ENCODE measurements at places on chromosomes 7 and 10. TPM values are rescaled to one million over a fixed set of nuclear protein-coding genes. Genes with fewer than 3 reads are reported as not detected.

GRCh38 chr7:131974671-131975070 lies 418.2 kb upstream of the PODXL start:
- H3K27ac ChIP-seq, result no peak overlapping the region
- H3K4me3 ChIP-seq, result no peak overlapping the region
- H3K4me1 ChIP-seq, result no peaks in the 10 kb centered on the region
- no peaks in the 10 kb centered on the region for H3K36me3 ChIP-seq

GRCh38 chr7:3349126-3349525 lies 48.1 kb downstream of the SDK1 start:
- H3K4me3 ChIP-seq, result no peak overlapping the region
- DNase-seq, result no peak
- no peaks in the 10 kb centered on the region for H3K4me1 ChIP-seq
- H3K36me3 ChIP-seq, result no peaks in the 10 kb centered on the region

DNA sequence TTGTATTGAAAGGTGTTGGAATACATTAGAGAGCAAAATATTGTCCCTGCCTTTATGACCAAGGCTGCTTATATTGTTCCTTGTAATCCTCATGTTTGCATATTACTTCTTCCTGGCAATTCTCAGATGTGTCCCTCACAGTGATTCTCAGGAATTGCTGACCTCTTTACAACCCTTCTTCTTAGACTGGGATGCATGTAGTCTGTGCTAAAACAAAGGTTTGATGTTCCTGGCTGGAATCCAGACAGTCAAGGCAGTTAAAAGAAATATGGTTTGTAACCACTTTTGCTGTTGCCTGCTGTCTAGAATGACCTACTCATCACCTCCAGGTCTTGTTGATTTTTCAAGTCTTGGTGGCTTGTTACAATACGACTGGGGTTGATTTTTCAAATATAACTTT lies 367.6 kb downstream of the HGF start:
- no peak overlapping the region for H3K4me3 ChIP-seq
- no peaks in the 10 kb centered on the region for H3K27me3 ChIP-seq
- H3K36me3 ChIP-seq, result no peaks in the 10 kb centered on the region
- DNase-seq, result no peak
- no peak overlapping the region for H3K27ac ChIP-seq

ARID5B gene
- 6.8 TPM for polyA plus RNA-seq

DNA sequence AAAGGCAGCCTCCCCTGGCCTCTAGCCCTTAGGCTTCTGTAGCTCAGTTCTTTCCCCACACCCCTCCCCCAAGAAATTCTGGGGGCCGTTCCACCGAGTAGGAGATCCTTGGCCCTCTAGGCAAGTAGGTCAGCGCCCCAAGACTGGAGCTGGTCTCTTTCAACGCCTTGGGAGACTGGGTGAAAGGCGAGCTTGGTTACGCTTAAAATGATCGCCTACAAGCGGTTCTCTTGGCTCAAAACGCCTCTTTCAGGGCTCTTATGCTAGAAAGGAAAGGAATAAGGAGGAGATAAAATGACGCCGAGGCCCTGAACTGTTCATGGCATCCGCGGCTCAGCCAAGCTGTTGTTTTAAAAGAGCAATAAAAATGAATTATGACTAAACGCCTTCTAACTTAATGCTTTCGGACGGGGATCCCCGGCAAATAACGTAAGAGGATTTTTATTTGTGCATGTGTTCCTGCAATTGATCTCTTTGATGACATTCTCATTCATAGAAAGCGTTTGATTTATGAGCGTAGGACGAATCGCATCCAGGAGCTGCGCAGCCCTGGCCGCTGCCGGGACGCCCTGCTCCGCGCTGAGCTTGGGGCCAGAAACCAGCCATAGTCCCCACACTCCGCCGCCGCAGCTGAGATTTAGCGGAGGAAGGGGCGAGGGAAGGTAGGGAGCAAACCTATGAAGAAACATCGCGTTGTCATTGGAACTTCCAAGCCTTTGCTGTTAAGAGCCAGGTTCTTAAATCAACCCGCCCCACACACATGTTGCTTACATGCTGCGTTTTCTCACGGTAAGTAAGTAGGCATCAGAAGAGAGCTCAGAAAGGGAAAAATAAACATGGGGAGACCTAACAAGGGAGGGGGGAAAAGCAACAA lies 3.0 kb upstream of the HOXA1 start:
- H3K27ac ChIP-seq, result peak overlapping the region; percentile 94
- H3K36me3 ChIP-seq, result peaks cover 29% of the 10 kb centered on the region
- no peak for DNase-seq
- no peak overlapping the region for H3K4me3 ChIP-seq
- peaks cover 74% of the 10 kb centered on the region for H3K4me1 ChIP-seq

NACAD gene
- polyA plus RNA-seq, result 1.0 TPM

DNA sequence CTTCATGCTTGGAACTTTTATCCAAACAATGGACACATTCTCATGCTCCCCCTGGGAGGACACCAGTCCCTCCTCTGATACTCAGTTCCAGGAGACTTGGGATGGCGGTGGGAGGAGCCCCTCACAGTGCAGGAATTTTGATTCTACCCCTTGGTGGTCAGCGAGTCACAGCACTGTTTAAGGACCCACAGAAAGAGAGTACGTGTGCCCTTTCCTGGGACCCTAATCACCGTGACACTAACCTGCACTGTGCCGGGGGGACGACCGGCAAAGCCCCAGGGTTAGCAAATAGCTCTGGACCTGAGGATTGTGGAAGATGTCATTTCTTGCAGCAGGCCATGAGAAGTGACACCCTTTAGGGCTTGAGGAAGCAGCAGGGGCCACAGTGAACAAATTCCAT lies 10.4 kb downstream of the AFAP1L2 start:
- peaks cover 99% of the 10 kb centered on the region for H3K4me1 ChIP-seq
- H3K27ac ChIP-seq, result peak overlapping the region; percentile 68
- H3K36me3 ChIP-seq, result no peaks in the 10 kb centered on the region
- peaks cover 14% of the 10 kb centered on the region for H3K27me3 ChIP-seq

GRCh38 chr7:123871998-123872867 lies 27.3 kb downstream of the HYAL4 start:
- no peak overlapping the region for H3K27ac ChIP-seq
- no peaks in the 10 kb centered on the region for H3K4me1 ChIP-seq
- no peak overlapping the region for H3K4me3 ChIP-seq
- DNase-seq, result peak; percentile 64
- H3K27me3 ChIP-seq, result no peaks in the 10 kb centered on the region

GRCh38 chr7:101368422-101369165 lies 5.9 kb downstream of the COL26A1 start:
- no peaks in the 10 kb centered on the region for H3K36me3 ChIP-seq
- DNase-seq, result no peak
- peaks cover 21% of the 10 kb centered on the region for H3K27me3 ChIP-seq
- no peak overlapping the region for H3K4me3 ChIP-seq
- no peak overlapping the region for H3K27ac ChIP-seq
